Activated T-helper 17 cell treated with anti-CD3 and anti-CD28 coated beads, Interleukin-2, amount 50 U/mL, for 72 hours (primary cell): ENCODE measurements at places on chromosomes 7 and 10. TPM values are rescaled to one million over a fixed set of nuclear protein-coding genes. Genes with fewer than 3 reads are reported as not detected.

GRCh38 chr10:132946-133898 is 2.0 kb upstream of the ZMYND11 start:
- ATAC-seq = no peak

DNA sequence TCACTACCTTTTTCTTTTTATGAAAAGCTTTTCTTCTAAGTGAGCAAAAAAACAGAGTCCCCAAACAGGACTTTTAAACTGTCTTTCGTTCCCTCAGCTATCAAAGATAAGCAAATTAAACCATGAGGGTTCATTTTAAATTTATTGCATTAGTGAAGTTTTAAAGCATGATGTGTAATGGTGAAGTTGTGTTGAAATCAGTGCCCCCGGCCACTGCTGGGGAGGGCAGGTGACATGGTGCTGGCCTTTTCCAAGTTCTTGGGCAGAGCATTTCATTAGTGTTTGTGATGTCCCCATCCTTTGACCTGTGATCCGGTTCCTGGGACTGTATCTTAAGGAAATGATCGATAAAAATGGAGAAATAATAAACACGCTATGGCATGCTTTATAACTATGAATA is 96.0 kb downstream of the EEPD1 start:
- no peak for ATAC-seq

DNA sequence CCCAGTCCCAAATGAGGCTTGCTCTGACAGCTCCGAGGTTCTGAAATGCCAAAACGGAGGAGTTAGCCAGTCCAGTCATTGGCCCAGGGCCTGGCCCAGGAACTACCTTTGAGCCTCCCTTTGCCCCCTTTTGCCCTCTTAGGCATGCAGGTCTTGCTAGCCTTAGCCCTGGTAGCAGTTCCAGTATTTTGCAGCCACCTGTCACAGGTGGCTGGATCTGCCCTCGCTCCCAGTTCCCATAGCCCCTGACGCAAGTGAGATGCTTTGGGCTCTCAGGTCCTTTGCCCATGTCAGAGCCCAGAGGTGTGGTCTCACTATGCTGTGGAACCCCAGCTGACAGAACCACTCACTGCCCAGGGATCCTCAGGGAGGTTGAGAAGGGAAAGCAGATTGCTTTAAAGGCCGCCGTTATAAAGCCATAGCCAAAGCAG is 42.0 kb downstream of the GPRIN2 start:
- no peak for ATAC-seq

The PRSS37 gene
- not detected for total RNA-seq

GRCh38 chr7:133061357-133061756 is 20.5 kb downstream of the CHCHD3 start:
- no peak for ATAC-seq
